Jurkat, Clone E6-1 (cell line): ENCODE measurements at places on chromosomes 5 and 9.

GRCh38 chr9:74078647-74079046 lies 418.5 kb upstream of the RORB start:
- DNase-seq, result no peak

DNA sequence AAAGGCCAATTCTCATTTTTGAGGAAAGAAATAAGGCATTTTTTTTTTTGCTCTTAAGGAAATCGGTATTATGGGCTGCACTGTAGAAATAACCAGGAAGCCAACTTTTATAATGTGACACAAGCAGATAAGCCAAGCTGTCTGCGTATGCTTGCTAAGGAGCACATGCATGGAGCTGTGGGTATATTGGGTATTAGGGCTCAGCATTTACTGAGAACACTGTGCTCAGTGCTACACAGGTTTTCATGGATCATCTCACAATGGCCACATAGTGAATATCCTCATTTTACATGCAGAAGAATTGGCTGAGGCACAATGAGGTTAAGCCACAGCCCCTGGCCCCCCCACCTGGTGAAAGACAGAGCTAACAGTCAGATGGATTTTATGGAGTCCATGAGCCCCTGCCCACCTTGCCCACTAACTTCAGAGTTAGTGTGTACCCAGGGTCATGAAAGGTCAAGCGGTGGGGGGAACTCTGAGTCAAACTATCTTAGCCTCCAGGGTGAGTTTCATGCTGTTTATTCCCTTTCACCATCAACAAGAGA lies 204.8 kb downstream of the SPATA31A6 start:
- DNase-seq, result no peak

- no peak for DNase-seq
Measured at GRCh38 chr9:119026120-119026519, 343.1 kb downstream of the BRINP1 start.

GRCh38 chr9:20640331-20641187 lies 18.3 kb upstream of the MLLT3 start:
- DNase-seq, result peak; percentile 99

GRCh38 chr9:121122246-121123032 lies 47.7 kb downstream of the CNTRL start:
- no peak for DNase-seq

DNA sequence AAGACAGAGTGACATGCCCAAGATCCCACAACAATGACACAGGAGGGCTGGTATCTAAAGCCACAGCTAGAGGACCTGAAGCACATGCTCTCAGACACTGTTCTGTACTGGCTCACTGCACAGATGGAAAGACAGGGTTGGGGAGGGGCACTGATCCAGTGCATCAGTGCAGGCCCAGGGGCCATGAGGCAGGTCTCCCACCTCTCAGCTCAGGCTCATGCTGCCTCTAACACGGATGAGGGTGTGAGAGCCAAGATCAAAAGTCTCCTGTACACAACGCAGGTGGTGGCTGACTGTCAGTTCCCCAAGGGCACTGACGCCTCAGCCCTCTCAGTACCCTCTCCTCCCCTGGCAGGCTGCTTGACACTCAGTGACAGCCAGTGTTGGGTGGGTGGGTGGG lies 10.9 kb downstream of the RAPGEF1 start:
- DNase-seq, result peak; percentile 85
